Amygdala (tissue), 56 donors: ENCODE measurements at places on chromosomes 7 and 10.

DNA sequence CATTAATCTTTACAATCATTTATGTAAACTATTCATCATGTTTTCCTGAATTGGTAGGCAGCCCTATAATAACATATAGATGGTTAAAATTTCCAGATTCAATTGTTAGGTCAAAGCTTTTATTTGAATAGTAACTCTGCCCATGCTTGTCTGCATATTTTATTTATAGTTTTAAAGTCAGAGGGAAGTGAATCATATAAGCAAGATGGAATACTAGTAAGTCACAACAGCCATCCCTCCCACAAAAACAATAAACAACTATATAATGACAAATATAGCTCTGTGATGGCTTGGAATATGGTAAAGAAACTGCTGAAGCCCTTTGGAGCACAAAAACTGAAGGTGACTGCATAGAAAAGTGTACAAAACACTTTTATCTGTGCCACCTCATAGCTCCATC is 156.3 kb upstream of the TMEM106B start:
- DNase-seq, result no peak

GRCh38 chr7:50637725-50638643 is 72.8 kb upstream of the DDC start:
- no peak for DNase-seq

DNA sequence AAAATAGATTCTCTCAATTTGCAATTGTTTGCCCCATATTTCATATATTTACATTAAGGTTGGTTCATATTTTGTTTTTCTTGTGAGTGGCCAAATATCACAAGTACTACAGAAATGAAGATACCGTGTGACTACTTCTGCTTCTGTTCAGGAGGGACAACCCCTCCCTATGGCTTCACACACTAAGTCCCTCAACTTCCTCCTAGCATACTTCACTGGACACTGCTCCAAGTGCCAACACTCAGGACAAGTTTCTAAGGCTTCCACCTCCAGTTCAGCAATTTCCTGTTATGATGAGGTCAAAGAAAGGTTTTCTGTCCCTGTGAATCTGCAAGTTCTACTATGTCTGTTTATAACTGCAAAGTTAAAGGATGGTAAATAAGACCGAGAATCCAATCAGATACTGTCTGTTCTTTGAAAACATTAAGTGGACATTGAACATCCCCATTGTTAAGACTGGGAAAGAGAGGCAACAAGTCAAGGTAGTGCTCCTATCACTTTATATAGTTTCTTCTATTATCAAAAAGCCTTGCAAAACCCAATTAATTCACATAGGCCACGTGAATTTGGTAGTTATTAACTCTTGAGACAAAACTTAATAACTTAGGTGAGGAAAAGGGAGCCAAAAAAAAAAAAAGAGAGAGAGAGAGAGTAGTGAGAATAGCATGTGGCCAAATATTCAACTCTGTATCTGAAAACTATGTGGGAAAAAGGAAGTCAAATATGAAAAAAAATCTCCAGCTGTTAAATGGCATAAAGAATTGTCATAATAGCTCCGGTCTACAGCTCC is 81.3 kb upstream of the DKK1 start:
- no peak for DNase-seq

DNA sequence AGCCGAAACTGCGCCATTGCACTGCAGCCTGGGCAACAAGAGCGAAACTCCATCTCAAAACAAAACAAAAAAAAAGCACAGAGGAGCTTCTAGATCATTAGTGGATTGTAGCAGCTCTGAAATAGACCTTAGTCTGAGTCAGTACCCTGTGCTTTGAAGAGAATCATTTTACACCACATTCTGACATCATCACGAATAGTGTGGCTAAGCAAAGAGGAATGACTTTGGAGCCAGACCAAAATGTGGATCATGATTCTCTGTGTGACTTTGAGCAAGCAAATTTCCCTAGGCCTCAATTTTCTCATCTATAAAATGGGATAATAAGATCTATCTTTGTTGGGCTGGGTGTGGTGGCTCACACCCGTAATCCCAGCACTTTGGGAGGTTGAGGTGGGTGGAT is 618.9 kb downstream of the CALN1 start:
- DNase-seq, result no peak

DNA sequence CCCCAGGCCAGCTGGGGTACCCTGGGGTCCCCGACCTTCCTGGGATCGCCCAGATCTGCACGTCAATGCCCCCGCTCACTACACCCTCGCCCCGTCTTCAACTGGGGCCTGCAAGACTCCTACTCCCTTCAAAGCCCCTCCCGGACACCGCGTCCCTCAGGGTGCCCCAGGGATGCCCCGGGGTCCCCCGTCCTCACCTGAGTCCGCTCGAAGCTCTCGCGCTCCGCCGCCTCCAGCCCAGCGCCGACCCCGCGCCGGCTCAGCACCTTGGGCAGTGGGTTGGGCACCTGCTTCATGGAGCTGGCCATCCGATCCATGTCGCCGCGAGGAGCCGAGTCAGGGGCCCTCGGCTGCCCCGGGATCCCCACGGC is at the start of gene HIP1:
Gene HIP1, minus strand, starts transcription at position 338 of the 371 bp plus-strand sequence. Its CDS starts 21 bp downstream, at position 317.
- peak; percentile 47 for DNase-seq
